T-cell (primary cell): ENCODE measurements at places on chromosomes 13 and 19.

DNA sequence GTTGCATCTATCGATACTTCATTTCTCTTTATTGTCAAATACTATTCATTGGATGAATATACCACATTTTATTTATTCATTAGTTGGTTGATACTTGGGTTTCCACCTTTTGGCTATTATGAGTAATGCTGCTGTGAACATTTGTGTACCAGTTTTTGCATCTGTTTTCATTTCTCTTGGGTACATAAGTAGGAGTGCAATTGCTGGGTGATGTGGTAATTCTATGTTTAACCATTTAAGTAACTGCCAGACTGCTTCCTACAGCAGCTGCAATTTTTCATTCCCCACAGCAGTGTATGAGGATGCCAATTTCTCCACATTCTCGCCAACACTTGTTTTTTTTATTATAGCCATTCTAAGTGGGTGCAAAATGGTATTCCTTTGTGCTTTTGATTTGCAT, 2.6 kb downstream of the KCNJ14 start:
- DNase-seq = no peak

DNA sequence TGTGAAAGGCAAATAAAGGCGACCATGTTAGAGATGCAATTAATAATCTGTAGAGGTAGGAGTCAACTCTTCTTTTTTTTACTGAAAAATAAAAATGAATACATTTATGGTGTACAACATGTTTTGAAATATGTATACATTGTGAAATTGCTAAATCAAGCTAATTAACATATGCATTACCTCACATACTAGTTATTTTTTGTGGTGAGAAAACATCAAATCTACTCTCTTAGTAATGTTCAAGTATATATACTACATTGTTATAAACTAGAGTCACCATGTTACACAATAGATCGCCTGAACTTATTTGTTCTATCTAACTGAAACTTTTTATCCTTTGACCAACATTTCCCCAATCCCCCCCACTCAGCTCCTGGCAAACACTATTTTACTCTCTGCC, 143.2 kb downstream of the POU4F1 start:
- no peak for DNase-seq

GRCh38 chr19:41114132-41114531, at the start of gene CYP2F1:
Gene CYP2F1, plus strand, starts transcription at chr19:41114432. Its CDS starts 1,757 bp downstream, at chr19:41116189.
- DNase-seq = no peak

DNA sequence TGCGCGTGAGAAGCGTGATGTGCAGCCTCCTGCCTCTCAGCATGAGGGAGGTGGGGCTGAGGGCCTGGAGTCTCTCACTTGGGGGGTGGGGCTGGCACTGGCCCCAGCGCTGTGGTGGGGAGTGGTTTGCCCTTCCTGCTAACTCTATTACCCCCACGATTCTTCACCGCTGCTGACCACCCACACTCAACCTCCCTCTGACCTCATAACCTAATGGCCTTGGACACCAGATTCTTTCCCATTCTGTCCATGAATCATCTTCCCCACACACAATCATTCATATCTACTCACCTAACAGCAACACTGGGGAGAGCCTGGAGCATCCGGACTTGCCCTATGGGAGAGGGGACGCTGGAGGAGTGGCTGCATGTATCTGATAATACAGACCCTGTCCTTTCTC, 8.7 kb downstream of the CD177 start:
- no peak for DNase-seq

DNA sequence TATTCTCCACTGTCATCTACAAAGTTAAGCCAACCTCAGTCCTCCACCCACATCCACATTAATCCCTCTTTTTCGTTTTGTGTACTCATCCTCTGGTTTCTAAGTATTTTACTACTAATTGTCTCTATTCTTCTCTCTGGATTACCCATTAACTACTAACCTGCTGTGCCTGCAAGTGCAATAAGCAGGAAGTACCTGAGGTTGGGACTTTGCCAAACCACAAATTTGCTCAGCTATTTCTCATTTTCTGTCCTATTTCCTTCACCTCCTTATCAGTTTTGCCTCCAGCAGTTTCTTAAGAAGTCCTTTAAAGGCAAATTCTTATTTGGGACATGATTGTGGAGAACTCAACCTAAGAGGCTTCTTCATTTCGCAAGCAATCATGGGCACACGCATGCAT, 1708.9 kb downstream of the SLITRK5 start:
- DNase-seq = no peak

DNA sequence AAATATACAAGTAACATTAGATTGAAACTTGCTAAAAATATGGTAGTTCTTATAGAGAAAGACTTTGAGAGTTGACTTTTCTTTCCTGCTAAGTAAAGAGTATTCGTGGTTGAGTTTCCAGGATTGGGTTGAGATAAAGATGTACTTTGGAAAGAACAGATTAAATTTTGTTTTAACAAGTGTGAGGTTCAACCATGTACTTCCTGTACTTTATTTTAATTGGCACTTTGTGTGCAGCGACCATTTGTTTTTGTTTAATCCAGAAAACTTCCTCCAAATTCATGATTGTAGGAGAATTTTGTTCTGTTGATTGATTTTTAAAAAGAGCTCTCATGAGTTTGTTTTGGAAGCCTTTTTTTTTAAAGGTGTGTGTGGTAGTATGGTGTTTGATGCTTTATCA, 46.9 kb downstream of the PAN3 start:
- no peak for DNase-seq

DNA sequence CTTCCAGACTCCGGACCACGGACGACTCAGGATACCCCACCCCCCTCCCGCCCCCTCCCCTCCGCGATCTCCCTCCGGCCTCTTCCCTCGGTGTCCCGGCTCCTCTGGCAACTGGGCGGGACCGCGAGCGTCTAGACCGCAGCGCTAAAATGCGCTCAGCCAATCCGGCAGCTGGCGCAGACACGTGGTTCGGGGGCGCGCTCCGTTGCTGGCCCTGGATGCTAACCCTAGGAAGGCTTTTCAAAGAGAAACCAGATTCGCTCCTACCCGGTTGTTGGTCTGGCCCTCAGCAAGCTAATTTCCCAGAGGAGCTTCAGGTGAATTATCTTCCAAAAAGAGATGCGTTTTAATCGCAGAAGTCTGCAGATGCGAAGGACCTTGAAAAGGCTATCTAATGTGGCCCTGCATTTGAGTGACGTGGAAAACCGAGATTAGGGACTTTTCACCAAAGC, at the start of gene DZIP1:
Gene DZIP1 (minus strand): TSS at position 106 of the 452 bp plus-strand sequence. CDS start 2,677 bp downstream, outside the sequence.
- DNase-seq = no peak

DNA sequence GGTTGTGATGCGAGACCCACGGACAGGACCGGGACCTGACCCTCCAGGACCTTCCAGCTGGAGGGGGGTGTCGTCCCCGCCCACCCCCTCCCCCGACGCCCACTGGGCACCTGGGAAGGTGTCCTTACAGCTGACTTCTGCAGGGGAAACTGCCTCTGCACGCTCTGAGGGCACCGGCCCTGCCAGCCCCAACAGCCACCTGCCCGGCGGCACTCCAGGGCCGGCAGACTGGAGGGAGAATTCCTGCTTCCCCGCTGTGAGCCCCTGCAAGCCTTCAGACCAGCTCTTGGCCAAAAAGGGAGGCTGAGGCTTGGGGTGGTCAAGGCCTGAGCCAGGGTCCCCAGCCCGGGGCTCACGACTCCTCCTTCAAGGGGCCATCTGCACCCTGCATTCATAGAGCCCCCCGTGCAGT, 1.2 kb downstream of the CNN2 start:
- no peak for DNase-seq

DNA sequence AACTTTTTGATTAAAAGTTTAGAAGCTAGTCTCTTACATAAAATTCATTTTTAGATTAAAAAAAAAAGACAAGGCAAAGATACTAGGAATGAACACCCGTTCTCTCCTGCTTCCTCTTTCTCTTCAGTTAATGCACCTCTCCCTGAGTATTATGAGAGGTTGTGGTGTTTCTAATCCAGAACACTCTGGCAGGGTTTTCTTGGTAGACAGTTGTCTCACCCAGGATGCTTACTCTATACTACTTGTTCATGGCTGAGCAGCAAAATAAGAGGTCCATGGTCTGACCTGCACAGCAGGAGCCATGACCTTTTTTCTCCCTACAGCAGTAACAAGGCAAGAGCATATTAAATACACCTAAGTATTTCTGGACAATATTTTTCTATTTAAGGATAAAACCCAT, 62.0 kb downstream of the MICU2 start:
- DNase-seq = no peak

DNA sequence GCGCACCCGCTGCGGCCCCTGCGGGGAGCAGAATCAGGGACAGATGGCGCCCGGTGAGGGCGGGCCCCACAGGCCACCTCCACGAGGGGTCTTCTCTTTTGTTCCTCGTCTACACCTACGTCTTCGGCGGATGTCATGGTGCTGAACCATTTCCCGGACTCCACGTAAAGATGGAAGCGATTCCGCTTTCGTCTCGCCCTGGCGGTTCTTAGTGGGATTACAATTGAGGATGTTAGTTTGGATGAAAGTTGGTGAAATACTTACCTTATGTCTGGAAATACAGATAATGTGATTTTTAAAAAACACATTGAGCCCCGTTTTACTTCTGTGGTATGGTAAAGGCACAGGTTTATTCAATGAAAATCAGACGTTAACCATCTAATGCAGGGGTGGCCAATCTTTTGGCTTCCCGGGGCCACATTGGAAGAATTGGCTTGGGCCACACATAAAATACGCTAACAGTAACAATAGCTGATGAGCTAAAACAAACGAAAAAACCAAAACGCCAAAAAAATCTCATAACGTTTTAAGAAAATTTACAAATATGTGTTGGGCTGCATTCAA, 1.4 kb upstream of the ZMYM5 start:
- DNase-seq = peak; percentile 66

DNA sequence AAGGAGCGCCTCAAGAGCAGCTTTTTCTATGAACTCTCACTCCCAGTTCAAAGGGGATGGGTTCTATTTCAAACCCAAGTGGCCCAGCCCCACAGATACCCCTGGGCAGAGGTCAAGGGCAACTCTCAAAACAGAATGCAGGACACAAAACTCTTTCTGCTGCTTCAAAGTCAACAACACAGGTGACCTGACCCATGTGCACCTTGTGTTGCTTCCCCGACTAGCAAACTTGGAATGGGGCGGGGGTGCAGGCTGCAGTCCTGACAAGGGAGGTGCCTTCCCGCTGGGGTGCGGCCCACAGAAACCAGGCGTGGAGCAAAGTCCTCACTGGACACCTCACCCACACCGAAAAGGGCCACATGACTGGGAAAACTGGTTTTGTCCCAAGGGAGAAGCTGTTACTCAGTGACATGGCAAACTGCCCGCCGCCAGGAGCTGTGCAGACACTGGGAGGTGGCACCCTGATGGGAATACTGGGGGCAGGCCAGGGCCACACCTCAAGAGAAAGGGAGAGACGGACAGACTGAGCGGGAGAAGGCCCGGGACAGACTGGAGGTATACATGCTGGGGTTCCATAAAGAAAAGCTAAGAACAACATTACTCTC, 17.4 kb downstream of the ZC3H4 start:
- no peak for DNase-seq

DNA sequence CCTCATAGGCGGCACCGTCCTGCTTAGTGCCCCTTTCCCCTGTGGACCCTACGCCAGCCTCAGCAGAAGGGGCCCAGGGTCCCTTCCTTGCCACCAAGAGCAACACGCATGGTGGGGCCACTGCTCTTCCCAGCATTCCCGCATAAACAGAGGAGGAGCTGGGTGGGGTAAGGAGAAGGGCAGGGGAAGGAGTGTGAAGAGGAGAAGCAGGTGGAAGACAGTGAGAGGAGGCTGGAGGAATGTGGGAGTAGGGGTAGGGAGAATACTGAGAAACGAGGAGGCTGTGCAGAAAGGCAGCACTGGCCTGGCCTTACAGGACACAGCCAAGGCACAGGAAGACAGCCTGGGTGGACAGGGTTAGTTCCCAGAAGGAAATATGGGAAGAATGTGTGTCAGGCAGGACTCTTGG, 43.9 kb downstream of the ZNF331 start:
- DNase-seq = no peak

GRCh38 chr19:10291554-10292205, 1.9 kb downstream of the ICAM5 start:
- no peak for DNase-seq

DNA sequence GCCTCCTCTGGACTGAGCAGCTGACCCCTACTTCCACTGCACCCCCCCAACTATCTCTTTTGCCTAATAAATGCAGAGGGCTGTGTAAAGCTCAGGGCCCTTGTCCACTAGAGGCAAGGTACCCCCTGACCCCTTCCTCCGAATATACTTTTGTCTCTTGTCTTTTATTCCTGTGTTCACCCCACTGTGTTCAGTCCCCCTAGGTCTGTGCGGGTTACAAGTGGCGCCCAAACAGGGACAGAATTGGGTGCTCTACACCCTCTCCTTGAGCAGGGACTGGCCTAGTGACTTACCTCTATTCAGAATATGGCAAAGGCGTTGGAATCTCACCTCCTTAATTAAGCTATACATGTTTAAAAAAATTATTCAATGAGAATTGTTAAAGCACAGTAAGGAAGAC, 15.0 kb downstream of the ZNF350 start:
- DNase-seq = peak; percentile 3

GRCh38 chr19:17866964-17867486, 4.7 kb upstream of the SLC5A5 start:
- DNase-seq = no peak

DNA sequence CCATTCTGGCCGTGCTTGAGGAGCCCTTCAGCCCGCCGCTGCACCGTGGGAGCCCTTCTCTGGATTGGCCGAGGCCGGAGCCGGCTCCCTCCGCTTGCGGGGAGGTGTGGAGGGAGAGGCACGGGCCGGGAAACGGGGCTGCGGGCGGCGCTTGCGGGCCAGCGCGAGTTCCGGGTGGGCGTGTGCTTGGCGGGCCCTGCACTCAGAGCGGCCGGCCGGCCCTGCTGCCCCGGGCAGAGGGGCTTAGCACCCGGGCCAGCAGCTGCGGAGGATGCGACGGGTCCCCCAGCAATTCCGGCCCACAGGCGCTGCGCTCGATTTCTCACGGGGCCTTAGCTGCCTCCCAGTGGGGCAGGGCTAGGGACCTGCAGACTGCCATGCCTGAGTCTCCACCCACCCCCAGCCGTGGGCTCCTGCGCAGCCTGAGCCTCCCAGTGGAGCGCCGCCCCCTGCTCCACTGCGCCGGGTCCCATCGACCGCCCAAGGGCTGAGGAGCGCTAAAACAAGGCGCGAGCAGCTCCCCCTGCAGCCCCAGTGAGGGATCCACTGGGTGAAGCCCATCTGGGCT, 76.5 kb downstream of the PCDH20 start:
- DNase-seq = no peak

GRCh38 chr19:10929402-10929794, 787 bp downstream of the TIMM29 start:
- no peak for DNase-seq

DNA sequence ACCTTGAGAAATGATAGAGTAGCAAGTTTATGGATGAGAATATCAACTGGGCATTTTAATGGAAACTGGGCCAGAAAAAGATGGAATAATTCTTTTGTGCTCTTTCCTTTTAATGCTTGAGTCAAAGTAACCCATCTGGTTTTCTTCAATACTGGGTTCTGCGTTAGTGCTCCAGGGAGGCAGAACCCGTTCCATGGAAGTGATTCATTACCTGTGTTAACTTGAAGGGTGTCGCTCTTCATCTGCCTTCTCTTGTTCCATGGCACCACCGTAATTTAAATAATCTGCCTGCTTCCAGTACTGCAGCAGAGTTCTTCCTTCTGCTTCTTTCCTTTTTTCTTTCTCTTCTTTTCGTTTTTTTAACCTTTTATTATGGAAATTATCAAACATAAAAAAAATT, 14.7 kb upstream of the USP12 start:
- DNase-seq = no peak

DNA sequence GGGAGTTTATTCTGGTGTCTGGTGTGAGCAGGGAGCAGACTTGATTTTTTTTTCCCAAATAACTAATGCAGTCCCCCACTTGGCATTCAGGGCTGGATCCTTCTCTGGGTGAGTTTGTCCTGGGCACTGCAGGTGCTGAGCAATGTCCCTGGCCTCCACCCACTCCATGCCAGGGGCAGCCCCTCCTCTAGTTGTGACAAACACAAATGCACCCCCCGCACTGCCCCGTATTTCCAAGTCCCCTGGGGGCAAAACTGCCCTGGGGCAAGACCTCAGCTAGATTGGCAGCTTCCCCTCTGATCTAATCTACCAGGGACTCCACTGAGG, 6.4 kb downstream of the MOB3A start:
- DNase-seq = no peak
